ENCODE measurements at places on chromosomes 12 and 14.

GRCh38 chr12:32532951-32533350 lies 133.6 kb downstream of the FGD4 start:
- no peak for DNase-seq

GRCh38 chr14:90023176-90023896 lies 38.5 kb upstream of the KCNK13 start:
- DNase-seq = no peak

- no peak for DNase-seq
These were observed 72.8 kb downstream of the GALNT4 start for GRCh38 chr12:89451841-89452251.

GRCh38 chr14:50123062-50123461 lies 6.7 kb upstream of the VCPKMT start:
- DNase-seq = no peak

- DNase-seq = no peak
These were observed 11.4 kb downstream of the FBRSL1 start for GRCh38 chr12:132501204-132501940.

DNA sequence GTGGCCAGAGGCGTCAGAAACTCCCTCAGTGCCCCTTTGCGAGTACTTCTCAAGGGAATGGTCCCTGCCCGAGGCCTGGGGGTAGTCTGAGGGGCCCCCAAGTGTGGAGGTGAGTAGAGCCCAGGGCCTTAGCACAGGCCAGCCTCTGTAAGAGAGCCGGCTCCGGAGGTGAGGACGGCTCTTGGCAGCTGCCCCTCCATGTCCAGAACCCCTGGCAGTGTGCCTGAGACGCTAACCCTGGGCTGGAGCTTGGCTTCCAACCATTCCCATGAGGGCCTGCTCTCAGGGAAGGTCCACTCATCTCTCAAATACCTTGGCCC lies 61.7 kb downstream of the PRMT8 start:
- no peak for DNase-seq

DNA sequence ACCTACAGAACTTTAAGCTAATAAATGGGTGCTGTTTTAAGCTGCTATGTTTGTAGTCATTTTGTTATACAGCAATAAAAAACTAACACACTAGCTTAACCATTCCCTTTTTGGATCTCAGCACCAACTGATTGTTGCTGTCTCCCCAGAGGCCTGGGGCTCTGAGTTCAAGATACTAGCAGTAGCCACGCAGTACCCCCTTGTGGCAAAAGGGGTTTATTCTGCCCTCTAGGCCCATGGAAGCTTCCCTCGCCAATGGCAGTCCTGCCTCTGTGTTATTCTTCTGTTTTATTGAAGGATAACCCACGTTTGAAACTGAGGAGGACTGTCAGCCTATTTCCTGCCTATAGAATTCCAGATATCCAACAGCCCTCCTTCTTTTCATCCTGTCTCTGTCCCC lies 455.3 kb upstream of the ATP2B1 start:
- DNase-seq = no peak

DNA sequence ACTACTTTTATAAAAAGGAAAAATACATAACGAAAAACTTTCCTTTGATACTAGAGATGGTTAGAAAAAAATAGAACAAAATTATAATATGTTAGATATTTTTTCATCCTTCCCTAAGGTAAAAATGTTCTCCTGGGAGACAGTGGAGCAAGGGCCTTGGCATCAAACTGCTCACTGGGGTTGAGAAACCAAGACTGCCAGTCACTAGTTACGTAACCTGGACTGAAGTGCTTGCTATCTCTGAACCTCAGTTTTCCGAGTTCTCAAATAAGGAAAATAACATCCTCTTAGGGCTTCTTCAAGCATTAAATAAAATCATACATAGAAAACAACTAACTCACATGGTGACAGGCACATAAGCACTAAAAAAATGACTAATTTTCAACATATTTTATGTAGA lies 48.2 kb upstream of the FRMD6 start:
- no peak for DNase-seq

DNA sequence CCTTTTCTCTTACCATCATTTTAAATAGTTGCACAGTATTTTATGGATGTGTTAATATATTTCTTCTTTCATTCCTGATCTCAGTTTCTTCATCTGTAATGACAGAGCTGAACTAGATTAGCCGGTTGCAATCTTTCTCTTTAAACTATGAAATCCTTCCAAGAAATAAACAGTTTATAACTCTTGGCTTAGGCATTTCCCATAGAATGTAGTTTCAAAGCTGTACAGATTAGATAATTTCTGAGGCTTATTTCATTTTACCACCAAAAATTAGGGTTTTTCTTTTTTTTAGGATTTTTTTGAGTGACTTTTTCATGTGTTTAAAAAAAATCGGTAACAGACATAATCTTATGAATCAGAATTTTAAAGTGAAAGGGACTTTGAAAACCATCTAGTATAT lies 144.0 kb downstream of the RAD51B start:
- DNase-seq = no peak

- DNase-seq = no peak
These were observed 125.0 kb upstream of the MYF6 start for GRCh38 chr12:80582431-80582830.

- no peak for DNase-seq
These were observed 64.9 kb downstream of the ARID2 start for GRCh38 chr12:45794422-45794821.

- no peak for DNase-seq
These were observed 252.4 kb upstream of the TBX3 start for GRCh38 chr12:114936148-114937079.

GRCh38 chr14:21072031-21072473 lies 1.9 kb downstream of the ARHGEF40 start:
- no peak for DNase-seq

GRCh38 chr12:26523708-26524150 lies 309.3 kb downstream of the ITPR2 start:
- peak; percentile 4 for DNase-seq

DNA sequence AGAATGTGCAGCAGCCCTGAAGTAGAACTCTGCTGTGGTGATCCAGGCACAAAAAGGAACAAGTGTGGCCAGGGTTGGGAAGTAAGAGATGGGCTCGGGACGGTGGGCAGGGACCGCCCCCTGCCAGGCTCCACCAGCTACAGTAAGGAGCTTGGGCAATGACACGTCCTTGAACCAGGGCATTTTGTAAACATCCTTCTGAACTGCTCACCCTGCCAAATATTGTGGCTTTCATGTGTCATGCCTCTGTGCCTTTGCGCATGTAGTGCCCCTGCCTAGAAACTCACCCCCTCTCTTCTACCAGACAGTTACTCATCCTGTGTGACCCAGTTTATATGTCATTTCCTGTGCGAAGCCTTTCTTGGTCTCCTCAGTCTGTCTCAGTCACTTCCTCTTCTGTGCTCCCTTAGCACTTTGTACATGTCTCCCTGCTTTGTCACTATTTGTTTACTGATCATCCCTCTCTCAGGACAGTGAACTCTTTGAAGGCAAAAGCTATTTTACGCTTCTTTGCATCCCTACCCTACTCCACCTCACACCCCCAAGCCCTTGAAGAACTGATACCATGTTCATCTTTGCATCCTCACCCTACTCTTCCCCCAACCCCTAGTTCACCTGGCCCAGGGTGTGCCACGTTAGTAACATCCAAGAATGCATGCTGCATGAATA lies 108.9 kb upstream of the PLEKHG7 start:
- DNase-seq = no peak

DNA sequence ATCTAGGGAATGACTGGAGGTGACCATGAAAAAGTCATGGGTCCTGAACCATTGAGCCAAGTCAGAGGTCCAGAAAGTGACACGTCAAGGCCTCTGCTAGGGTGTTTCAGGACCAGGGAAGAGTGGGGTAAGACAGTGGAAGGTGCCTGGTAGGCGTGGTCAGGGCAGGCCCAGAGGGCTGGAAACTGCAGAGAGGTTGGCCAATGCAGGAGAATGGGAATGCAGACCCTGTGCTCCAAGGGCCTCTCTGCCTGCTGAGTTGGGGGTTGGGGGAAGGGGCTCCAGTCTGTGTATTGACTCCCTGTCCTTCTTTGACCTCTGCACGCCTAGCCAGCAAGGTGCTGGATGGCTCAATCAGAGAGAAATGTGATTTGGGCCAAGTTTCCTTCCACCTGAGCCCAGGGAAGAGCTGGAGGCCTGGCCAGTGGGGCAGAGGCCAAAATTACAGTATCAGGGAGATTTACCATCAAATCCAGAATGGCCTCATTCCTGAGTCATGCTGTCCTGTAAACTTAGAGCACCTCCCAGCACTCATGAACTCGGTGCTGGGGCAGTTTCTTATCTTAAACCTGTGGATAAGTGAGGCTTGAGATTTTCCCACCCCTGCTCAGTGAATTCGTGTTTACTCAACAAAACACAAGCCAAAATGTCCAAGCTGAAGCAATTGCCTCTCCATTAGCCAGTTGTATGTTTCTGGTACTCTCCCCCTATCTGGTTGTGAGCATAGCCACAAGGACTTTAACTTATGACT lies 24.4 kb downstream of the IRF2BPL start:
- DNase-seq = no peak

DNA sequence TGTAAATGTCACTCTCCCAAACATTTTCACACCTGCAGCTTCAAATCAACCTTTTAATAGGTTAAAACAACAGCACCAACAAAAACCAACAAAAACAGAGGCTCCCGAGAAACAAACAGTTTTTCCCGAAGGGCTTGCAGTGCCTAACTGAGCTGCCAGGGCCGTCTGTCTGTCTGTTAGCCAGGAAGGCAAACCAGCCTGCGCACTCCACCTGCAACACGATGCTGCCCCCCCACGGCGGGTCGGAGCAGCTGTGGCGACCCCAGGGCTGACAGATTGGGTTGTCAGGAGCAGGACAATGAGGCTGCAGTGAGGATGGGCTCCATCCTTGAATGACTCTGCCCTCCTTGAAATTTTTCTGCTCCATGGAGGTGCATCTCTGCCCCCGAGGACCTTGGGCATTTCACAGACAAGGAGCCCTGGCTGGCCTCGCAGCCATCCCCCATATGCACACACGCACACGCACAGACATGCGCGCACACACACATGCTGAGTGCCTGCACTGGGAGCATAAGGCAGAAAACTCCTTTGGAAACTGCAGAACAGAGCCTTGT lies 2.6 kb downstream of the RTL1 start:
- peak; percentile 90 for DNase-seq

DNA sequence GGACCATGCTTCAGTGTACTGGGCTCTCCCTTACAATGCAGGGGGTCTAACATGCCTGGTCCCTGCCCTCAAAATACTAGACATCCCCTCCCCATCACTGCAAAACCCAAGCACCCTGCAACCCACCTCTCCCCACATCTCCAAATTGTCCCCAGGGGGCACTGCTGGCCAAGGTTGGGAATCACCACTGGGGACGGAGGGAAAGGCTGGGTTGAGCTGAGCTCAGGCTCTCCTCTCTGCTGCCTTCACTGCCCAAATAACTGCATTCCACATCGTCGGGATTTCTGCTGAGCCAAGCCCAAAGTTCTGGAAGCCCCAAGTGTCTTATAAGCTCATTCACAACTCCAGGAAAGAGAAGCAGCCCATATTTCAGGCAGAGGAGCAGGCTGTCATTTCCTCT lies 69.6 kb downstream of the NT5DC3 start:
- no peak for DNase-seq

- no peak for DNase-seq
These were observed 5.3 kb downstream of the GABARAPL1 start for GRCh38 chr12:10218021-10218420.

GRCh38 chr12:10075451-10075850 lies 23.3 kb downstream of the CLEC1A start:
- no peak for DNase-seq

DNA sequence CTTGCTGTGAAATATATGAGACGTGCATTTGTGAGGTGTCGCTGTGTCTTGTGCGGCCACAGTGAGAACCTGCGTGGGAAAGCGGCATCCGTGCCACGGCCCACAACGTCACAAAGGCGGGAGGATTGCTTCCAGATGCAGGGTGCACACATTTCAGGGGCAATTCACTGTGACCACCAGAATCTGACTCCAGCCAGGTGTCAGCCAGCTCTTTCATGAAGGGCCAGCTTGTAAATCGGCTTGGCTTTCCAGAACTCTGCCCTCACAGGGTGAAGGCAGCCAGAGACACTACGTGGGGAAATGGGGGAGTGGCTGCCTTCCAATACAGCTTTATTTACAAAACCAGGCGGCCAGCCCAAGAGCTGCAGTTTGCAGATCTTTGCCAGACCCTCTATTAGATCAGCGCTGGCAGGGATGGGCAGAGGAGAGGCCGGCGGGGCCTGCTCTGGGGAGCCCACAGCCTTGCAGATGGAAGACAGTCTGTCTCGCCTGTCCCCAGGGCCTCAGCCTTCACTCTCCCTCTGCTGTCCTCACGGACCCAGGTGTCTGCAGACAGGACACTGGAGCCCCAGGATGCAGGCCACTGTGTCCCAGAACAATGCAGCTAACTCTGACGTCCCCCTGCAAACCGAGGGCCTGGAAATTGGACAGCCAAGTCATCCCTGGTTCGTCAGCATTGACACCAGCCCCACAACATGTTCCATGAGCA lies 53.5 kb downstream of the ADGRD1 start:
- DNase-seq = no peak

DNA sequence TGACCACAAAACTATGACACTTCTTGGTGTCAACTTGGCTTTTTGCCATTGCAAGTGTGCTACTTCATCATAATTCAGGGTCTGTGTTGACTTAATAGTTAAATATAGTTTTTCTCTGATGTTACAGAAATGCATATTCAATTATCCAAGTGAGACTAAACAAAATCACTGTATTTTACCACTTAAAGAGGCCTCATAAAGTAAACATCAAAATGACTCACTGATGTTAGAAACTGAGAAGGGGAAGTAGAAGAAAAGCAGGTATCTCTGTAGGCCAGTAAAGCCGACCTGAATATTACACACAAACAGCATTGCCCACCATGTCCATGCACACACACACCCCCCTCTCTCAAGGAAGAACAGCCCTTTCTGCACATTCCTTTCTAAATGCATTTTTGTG lies 55.4 kb downstream of the RPAP3 start:
- DNase-seq = no peak

DNA sequence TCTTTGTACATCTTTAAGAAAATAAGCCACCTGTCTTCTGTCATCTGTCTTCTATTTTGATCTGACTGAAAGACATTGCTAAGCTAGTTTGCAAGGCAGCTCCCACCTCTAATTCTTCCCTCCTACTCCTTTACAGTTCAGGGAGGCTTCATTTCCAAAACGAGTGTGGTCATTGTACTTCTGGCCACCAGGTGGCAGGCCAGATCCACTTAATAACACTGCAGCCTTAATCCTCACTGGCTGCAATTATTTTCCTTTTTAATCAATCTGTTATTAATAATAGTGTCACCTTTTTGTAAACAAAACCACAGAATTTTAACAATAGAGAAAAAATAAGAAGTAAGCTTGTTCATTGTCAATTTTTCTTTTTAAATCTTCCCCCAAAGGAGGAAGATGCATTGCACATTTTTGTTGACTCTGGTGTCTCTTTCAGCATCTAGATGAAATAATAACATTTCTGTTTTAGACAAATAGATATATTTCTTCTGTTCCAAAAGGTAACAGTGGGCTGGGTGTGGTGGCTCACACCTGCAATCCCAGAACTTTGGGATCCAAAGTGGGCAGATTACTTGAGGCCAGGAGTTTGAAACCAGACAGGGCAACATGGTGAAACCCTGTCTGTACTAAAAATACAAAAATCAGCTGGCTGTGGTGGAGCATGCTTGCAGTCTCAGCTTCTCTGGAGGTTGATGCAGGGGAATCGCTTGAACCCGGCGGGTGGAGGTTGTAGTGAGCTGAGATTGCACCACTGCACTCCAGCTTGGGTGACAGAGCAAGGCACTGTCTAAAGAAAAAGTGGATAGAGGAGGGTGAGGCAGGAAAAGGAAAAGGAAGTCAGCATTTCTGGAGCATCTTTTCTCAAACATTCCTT lies 23.3 kb downstream of the GABARAPL1 start:
- no peak for DNase-seq

Data from NCI-H2107 (cell line).